ENCODE measurements at places on chromosomes 1 and 21.

DNA sequence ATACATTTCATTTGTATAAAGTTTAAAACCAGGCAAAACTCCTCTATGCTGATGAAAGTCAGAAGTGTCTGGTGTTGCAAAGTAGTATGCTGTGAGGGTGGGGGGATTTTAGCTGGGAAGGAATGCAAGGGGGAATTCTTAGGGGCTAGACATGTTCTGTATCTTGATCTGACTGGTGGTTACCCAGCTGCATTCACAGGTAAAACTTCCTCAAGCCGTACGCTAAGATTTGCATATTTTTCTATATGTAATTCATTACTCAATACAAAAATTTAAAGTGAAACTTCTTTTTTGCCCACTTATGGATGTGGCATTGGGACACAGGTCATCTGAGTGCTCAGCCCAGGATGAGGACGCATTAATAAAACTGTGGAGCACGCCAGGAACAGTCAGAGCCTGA lies 323.3 kb downstream of the PAPPA2 start:
- DNase-seq = no peak

DNA sequence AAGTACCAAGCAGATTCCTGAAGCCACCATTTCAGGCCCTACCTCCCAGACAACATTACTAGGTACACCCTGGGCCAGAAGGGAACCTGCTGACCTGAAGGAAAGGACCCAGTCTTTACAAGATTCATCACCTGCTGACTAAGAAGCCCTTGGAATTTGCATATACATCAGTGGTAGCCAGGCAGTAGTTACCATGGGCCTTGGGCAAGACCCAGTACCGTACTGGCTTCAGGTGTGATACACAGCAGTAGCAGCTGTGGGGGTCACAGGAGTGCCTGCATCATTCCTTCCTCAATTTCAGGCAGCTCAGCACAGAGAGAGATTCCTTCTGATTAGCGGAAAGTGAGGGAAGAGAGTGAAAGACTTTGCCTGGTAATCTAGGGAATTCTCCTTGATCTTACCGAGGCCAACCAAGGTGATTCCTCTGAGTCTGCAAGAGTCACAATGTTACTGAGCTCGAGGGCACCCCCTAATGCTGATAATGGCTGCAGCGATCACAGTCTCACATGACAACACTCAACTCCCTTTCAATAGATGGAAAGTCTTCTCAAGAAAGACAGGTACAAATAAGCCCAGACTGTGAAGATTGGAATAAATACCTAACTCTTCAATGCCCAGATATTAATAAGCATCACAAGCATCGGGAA lies 22.0 kb upstream of the UHMK1 start:
- DNase-seq = no peak

DNA sequence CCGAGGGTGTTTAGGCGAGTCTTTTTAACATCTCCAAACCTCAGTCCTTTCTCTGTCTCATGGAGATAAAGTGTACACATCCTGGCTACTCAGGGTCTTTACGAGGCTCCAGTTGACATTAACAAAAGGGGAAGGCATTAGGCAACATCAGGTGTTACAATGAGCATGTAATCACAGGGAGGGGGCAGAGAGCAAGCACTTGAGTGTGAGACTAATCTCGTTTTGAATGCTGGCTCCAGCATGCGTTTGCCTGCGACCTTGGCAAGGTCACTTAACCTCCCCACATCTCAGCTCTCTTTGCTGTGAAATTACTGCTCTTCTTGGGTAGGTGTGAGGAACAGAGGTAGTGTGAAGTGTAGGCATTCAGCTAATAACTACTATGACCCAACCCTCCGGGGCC lies 3.1 kb downstream of the TNNT2 start:
- DNase-seq = no peak

DNA sequence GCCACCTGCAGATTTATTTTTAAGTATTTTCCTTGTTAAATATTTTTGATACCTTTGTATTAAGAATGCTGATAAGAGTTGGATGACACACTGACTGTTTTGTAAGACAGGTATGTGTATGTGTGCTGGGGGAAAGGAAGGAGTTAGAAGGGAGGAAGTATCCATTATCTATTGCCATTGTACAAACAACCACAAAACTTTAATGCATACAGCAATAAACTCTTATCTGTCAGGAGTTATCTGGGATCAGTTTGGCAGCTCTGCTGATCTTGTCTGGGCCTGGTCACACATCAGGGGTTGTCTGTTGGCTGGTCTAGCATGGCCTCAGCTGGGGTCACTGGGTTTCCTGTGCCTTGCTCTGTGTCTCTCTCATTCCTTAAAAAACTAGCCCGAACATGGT lies 423.9 kb upstream of the USP24 start:
- no peak for DNase-seq

GRCh38 chr1:202105571-202106339 lies 17.0 kb upstream of the GPR37L1 start:
- DNase-seq = no peak

DNA sequence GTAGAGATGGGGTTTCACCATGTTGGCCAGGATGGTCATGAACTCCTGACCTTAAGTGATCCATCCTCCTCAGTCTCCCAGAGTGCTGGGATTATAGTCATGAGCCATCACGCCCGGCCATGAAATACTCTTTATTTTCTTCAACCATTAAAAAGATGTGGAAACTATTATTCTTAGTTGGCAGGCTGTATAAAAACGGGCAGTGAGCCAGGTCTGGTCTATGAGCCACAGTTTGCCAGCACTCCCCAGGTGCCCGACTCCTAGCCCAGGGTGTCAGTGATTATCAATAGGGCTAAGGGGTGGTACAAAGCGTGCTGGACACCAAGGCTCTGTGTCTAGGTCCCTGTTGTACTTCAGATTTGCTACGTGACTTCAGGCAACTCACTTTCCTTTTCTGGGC lies 3.7 kb upstream of the TMEM61 start:
- DNase-seq = no peak

DNA sequence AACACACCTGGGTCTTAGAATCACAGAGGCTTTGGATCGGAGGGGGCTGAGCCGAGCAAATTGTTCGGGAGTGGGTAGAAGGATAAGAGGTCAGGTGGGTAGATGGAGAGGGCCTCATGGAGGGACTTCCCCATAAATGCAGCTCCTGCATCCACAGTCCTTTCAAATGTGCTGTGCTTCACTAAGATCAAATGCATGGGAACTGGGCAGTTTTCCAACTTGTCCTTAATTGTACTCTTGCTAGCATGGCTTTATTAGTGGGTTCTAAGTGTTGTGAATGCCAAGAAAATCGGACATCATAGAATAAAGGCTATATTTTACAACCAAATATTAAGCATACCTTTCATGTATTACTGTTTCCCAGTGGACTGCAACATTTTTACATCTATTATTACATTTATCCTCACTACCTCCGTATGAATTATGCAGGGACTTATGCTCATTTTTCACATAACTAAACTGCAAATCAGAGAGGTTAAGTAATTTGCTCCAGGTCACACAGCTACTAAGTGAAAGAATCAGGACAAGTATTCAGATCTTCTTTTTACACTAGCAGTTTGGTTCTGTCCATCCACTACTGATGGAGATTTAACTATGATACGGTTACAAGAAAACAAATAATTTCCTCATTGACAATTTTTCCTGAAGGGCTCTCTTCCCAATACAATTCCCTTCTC lies 174.5 kb upstream of the RUNX1 start:
- no peak for DNase-seq

GRCh38 chr1:147762233-147763024 lies 2.0 kb upstream of the GJA5 start:
- DNase-seq = no peak

DNA sequence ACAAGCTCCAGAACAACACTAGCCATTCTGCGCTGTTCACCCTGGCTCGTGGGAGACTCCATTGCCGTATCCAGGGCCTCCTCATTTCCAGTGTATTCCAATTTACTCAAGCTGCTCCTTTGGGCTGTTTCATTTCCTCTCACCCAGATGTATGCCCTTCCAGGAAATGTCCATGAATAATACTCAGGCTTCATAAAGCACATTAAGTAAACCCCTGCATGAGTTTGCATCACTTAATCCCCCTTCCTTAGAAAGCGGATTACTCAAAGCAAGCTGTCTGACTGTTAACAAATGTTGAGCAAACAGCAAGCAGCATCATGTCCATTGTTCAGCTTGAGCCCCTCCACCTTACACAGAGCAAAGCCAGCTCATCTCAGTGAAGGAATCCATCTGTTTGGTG lies 403.6 kb upstream of the PBX1 start:
- no peak for DNase-seq

- no peak for DNase-seq
These were observed 273.7 kb upstream of the AJAP1 start for GRCh38 chr1:4380564-4381168.
